ENCODE measurements at places on chromosomes 3 and 15. TPM values are rescaled to one million over a fixed set of nuclear protein-coding genes. Genes with fewer than 3 reads are reported as not detected.

GRCh38 chr3:57983734-57984518 is 24.3 kb upstream of the FLNB start:
- ATAC-seq: peak; percentile 89

The WDR93 gene
- total RNA-seq: not detected

The GOLGA8J gene
- 0.20 TPM for total RNA-seq

- no peak for ATAC-seq
Measured at GRCh38 chr15:88061452-88061851, 195.1 kb downstream of the NTRK3 start.

- peak; percentile 24 for ATAC-seq
Measured at GRCh38 chr3:47578691-47579632, at the start of gene CSPG5. CSPG5 (minus strand) TSS chr3:47578865; CDS start chr3:47578693, 172 bp downstream.

- ATAC-seq: no peak
Measured at GRCh38 chr3:71684046-71684756, 41.0 kb downstream of the EIF4E3 start.

The C3orf20 gene
- total RNA-seq: 0.24 TPM

The CMTM8 gene
- 1.00 TPM for total RNA-seq

The TPRG1 gene
- 30.4 TPM for total RNA-seq

The NRROS gene
- total RNA-seq: 0.40 TPM

The FBXW12 gene
- total RNA-seq: not detected

GRCh38 chr3:129878355-129878754 is 15.2 kb downstream of the TMCC1 start:
- ATAC-seq: peak; percentile 53

GRCh38 chr3:188240189-188240981 is 86.4 kb downstream of the LPP start:
- no peak for ATAC-seq

DNA sequence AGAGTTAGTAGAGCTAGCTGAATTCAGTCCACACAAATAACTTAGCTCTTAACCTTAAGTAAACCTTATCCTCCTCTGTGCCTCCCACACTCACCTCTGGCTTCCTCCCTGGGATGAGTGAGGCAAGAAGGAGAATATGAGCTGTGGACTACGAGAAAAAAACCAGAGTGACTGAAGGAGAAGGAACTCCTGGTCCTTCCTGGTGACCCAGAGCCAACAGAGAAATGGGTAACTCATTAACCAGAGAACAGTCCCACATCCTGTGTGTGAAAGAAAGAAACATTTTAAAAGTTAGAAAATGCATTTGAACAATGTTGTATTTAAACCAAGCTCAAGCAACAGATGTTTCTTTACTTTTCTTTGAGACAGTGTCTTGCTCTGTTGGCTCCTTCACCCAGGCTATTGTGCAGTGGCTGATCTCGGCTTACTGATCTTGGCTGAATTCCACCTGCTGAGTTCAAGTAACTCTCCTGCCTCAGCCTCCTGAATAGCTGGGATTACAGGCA is 27.5 kb upstream of the FAM81A start:
- ATAC-seq: peak; percentile 42

The MUC20 gene
- total RNA-seq: 34.9 TPM

DNA sequence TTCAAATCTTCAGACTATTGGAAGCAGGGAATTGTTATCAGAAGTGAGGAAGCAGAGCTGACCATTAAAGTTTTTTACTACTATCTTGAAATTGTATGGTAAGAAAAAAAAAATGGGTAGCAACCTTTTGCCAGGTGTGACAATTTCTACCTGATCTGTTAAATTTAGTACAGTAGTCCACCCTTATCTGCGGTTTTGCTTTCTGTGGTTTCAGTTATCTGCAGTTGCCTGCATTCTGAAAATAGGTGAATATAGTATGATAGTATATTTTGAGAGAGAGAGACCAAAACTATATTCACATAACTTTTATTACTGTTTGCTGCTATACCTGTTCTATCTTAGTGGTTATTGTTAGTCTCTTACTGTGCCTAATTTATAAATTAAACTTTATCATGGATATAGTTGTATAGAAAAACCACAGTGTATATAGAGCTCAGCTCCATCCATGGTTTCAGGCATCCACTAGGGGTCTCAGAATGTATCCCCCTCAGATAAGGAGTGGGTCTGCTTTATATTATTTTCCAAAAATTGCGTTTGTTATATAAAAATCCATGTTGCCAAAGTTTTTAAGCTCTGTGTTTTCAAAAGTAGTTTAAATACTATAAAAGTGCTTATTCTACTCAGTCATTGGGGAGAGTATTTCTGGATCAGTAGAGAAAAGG is 69.9 kb downstream of the PTPRG start:
- ATAC-seq: no peak

DNA sequence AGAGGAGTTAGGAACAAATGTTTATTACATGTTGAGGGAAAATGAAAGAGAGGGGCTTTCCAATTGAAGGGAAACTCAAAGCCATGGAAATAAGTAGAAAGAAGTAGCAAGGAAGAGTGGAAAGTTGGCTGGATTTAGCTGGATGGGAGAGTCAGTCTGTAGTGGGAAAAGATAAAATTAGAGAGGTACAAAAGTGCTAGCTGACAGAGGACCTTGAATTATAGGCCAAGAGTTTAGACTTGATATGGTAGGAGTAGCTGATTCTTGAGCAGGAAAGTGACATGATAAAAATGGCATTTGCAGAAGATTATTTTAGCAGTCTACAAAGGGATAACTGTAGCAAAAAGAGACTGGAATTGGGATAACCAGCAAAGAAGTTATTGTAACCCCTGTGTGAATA is 425.8 kb downstream of the ROBO1 start:
- no peak for ATAC-seq

DNA sequence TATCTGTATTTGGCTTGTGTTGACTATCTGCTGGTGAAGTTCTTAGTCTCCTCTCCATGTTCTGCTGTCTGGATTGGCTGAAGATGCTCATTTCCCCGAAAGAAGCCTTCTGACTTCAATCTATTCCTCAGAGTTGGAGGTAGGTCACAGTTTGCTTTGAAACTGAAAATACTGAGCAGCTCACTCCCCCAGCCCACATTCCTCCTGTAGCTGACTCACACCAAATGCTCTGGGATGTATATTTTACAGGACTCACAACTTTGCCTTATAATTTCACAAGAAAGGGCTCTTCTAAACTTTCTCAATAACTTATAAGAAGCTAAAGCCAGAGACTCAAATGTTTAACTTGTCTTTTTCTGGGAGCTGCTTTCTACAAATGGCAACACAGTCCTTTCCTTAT is 36.3 kb upstream of the SNX4 start:
- ATAC-seq: no peak

GRCh38 chr3:48405971-48406370 is 23.9 kb downstream of the PLXNB1 start:
- ATAC-seq: no peak

DNA sequence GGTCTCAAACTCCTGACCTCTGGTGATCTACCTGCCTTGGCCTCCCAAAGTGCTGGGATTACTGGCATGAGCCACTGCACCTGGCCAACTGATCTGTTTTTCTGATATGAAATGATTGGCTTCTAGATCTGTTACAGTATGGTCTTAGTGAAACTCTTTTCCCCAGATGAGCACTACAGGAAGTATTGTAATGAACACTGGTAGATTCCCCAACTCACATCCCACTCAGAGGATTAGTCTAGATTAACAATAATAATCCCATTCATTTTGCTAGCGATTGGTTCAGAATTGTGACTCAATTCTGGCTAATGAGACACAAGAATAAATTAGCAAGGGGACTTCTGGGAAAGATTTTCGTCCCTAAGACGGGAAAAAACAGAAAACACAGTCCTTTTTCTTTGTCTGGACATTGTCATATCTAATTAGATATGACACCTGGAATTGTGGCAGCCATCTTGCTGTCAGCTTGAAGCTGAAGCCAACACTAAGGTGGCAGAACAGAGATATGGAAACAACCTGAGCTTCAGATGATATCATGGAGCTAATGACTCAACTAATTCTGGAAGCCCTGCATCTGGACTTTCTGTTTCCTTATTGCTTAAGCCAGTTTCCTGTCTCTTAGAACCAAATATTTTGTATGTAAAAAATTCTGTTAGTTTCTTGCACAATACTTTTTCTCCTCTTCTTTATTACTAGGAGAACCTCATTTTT is 17.4 kb upstream of the NPTN start:
- no peak for ATAC-seq

DNA sequence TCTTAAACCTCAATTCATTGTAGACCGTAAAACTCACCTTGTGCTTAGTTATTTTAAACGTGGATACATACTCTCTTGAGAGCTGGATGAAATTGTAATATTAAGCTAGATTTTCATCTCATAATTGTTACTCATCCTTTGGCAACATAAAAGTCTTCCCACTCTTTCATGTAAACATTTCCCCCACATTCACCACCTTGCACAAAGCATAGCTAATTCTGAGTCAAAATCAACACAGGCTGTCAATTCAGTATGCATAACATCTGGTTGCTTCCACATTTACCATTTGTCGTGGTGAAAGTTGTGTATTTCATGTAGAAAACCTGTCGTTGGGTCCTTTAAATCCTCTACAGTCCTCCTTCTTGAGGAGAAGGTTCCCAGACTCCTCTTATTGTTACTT is 524.6 kb downstream of the OTOL1 start:
- no peak for ATAC-seq

DNA sequence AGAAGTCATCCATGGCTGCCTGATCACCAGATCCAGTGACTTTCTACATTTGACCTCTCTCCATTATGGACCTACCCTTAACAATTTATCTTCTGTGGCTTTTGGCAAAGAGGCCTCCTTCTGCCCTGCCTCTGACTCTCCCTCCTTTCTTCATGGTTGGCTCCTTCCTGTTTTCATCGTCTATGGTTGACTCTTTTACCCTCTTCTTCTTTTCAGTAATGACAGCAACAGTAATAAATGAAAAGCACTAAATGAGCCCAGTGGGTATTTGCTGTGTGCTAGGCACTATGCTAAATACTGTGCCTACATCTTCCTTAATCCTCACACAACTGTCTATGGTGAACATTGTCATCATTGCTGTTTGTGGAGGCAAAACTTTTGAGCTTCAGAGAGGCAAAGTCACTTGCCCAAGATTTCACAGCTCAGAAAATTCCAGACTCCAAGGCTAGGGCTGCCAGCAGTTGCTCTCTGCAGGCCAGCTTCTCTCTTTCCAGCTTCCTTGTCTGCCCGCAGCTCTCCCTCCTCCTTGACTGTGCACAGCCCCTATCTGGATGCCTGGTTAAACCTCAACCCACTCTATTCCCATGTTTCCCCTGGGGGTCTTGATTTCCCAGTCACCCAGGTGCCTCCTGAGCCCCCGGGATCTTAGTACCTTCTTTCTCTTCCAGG is 24.6 kb downstream of the ITPR1 start:
- no peak for ATAC-seq

- ATAC-seq: no peak
Measured at GRCh38 chr15:68149059-68149458, 56.1 kb downstream of the CALML4 start.

The SENP8 gene
- 1.8 TPM for total RNA-seq

The POPDC2 gene
- total RNA-seq: 0.60 TPM

The FSIP1 gene
- total RNA-seq: 0.28 TPM

GRCh38 chr15:26171266-26171665 is 308.1 kb upstream of the ATP10A start:
- ATAC-seq: no peak

DNA sequence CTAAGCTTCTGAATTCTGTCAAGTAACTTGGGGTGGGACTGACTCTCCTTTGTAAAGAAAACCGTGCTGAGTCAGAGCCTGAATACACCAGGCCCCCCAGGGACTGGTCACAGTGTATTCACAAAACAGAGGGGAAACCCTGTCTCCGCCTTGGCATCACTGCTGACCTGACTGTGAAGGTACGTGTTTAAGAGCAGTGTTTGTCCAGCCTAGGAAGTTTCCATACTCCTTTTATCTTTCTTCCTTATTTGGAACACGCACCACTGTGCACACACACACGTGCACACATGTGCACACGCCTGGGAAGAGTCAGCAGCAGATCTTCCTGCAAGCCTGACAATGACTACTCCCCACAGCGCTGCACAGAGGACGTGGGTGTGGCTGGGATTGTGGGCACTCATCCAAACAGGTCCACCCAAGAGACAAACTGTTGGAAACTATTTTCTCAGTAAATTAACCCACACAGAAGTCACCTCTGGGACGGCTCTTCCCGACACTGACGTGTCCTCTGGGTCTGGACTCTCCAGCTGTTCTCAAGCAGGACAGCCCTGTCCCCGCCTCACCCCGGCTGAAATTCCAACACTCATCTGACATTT is 87.7 kb downstream of the ATP10A start:
- peak; percentile 70 for ATAC-seq

The HCLS1 gene
- total RNA-seq: 5.1 TPM

GRCh38 chr3:52068055-52068571 is 11.7 kb upstream of the DUSP7 start:
- no peak for ATAC-seq

DNA sequence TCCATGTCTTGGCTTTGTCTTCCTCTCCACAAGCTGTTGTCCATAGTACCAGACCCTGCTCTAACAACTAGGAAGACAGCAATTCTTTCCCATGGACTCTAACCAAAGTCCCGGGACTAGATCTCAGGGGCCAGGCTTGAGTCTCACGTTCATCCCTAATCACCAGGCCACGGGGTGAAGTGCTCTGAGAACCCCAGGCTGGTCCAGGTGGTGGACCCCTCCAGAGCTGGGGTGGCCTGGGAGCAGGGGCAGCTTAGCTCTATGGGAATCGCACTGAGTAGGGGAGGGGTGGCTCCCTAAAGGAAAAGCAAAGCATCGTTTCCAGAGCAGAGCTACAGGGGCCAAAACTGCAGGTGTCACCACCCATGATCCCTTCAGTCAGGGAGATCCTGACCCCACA is 150.9 kb downstream of the TPRA1 start:
- no peak for ATAC-seq

GRCh38 chr3:166484470-166484869 is 647.2 kb upstream of the BCHE start:
- ATAC-seq: no peak

- ATAC-seq: peak; percentile 81
Measured at GRCh38 chr3:40690749-40691451, 166.1 kb downstream of the ZNF621 start.

- ATAC-seq: no peak
Measured at GRCh38 chr3:47782446-47783308, 984 bp upstream of the SMARCC1 start.

The ACTC1 gene
- 0.92 TPM for total RNA-seq

DNA sequence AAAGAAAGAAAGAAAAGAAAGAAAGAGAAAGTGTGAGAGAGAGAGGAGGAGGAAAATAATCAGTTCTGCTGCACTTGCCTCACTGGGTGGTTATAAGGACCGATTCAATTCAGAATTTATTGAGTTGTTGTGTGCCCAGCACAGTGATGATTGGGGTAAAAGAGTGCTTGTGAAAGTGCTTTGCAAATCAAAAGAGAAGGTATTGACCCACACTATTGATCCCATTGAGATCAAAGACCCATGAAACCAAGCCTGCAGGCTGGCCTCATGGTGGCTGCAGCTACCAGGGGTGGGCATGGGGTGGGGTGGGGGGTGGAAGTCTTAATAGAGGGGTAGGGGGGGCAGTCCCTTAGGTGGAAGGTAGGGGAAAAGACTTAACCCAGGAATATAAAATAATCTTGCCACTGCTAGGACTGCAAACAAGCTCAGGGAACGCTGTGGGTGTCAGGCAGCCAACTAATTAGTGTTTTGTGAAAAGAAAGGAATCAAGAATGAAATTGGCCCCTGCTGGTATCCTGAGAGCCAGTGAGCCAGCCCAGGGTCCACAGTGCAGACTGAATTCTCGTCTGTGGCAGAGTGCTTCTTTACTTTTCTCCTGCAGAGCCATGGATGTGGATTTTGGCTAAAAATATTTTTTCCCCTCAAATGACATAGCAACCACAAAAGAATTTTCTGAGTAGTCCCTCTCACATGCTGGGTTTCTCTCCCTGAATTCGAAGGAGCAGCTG is 34.2 kb downstream of the CLEC3B start:
- no peak for ATAC-seq
